ENCODE measurements at places on chromosomes 2 and 18.

GRCh38 chr2:28681606-28682005 is 70.0 kb upstream of the PPP1CB start:
- no peak for DNase-seq

GRCh38 chr2:67854798-67855197 is 208.0 kb downstream of the C1D start:
- no peak for DNase-seq

DNA sequence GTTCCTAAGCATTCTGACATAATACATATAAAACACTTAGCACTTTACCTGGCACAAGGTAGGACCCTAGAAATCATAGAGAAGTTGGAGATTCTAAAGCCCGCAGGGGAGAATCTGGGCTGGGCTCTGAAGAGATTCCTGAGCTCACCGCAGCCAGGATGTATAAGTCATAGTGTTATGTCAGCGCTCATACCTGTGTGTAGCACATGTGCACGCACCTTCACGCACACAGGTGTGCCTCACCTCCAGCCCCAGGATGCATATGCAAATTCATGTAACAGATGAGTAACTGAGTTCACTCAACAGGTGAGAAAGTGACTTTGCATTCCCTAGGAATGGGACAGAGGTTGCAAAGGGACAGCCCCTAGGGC is 7.9 kb upstream of the SDC1 start:
- DNase-seq: no peak

GRCh38 chr2:41061356-41061755 is 609.5 kb upstream of the SLC8A1 start:
- DNase-seq: no peak

- DNase-seq: no peak
Measured at GRCh38 chr2:118112771-118113334, 24.6 kb downstream of the INSIG2 start.

DNA sequence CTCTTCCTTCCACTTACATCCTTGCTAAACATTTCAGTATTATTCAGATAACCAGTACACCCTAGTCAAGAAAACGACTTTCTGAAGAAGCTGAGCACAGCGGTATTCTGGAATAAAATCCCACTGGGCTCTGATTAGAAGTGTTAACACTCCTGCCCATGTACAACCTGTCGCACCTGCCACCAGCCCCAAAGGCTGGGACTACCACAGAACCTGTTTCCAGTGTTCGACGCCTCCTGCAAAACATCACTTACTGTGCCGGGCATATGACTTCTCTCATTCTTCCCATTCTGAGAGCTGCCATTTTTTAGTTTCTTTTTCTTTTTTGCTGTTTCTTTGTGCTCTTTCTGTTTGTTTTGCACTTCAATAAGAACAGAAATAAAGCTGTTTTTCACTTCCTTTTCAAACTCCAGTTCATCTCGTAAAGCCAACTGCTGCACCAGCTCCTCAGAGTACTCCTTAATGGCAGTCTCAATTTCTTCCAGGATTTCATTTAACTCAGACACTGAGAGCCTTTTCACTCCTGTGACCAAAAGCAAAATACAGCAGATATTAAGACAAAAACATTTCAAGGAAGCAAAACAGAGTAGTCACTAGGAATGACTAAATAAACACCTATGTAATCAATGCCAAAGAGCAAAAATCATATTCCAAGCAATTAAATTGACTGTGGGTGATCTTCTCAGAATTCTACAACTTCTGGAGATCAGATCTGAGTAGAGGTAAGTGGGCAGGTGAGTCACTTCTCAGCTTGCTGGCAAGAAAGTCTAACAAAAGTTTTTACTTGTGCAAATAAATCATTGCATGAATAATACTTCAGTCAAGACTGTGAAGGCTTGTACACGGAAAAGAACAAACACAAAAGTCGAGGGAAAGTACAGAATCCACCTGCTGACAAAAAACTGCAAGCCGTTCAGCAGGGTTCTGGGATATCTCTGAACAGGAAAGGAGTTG is 19.3 kb downstream of the FEZ2 start:
- DNase-seq: no peak

DNA sequence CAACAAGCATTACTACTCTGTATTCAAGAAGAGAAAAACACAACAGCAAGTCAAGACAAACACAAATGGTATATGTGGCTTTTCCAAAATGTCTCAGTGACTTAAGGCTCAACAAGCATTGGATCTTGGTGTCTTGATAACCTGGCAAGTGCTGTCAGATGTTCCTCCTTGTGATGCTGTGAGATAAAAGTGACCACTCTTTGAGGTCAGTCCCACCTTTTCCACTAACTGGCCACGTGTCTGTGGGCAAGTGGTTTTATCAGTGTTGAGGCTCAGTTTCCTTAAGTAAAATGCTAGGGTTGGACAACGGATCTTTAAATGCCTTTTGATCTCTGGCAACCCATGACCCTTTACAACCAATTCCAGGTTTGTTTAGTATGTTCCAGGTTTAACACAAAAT is 98.7 kb downstream of the BCL2 start:
- no peak for DNase-seq

DNA sequence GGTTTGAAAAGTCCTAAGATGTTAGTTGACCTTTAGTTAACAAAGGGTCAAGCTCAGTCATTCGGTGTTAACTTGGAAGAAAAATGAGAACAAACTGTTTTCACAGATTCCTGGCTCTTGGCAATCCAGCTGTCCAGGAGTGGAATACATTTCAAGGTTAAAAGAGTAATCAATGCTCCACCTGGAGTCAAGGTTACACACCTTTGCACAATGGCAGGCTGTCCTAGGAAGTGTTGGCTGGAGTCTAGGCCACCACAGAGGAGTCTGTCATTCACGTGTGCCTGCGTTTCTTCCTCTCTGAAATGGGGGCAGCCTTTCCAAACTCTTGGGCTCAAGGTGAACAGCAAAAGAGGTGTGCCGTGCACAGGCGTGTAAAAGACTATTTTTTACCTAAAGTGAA is 6.3 kb upstream of the ID2 start:
- DNase-seq: no peak

DNA sequence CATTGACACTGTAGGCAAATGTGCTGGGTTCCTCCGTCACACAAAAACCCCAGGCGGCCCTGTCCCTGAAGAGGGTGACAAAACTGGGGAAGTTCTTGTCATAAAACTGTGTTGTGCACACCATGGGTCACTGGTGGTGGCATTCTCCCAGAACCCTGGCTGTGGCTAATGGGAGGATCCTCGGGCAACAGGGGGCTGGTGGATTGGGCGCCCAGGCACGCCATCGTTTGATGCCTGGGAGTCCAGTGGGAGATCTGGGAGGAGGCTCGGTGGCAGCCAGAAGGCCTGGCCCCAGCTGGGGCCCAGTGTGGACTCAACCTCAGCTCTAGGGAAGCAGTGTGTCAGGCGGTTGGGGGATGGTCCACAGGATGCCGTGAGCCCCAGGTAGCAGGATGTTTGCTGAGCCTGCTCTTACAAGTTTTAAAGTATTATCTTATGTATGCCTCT is 140.7 kb downstream of the ACOXL start:
- DNase-seq: no peak

DNA sequence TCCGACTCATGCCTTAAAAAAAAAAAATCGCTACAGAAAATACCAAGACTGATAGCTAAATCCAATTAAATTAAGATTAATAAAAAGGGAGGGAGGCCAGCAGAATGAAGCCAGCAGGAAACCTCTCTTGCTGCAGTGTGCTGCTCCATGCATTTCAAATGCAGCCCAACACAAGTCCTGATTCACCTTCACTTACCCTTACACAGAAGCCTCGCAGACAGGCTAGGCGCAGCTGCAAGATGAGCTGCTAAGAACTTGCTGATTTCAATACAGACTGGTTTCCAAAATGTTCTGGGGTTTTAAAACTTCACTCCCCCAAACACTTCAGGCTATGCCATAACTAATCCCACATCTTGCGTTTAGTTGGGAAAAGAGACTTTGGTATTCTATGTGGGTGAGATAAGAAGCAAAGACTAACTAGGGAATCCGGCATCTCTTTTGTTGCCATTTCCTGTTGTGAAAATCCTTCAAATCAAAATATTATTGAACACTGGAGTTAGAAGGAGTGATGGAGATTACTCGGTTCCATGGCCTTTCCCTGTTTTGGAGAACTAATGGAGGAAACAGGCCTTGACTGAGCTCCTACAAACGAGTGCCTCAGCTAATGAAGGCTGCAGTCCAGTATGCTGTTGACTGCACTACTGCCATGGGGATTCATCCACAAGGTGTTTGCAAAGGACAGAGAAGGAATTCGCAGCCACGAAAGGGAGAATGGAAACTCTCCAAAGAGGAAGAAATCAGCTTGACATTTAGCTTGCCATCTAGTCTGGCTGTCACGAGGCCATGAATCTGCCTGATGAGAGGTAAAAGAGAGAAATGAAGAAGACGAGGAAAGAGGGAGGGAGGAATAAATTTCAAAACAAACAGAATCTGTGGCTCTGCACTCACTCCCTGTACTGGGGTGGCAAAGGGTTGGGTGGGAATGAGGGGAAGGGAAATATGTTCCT is 67.3 kb downstream of the CLHC1 start:
- no peak for DNase-seq

GRCh38 chr18:79849328-79850207 is 51.8 kb downstream of the KCNG2 start:
- DNase-seq: no peak

DNA sequence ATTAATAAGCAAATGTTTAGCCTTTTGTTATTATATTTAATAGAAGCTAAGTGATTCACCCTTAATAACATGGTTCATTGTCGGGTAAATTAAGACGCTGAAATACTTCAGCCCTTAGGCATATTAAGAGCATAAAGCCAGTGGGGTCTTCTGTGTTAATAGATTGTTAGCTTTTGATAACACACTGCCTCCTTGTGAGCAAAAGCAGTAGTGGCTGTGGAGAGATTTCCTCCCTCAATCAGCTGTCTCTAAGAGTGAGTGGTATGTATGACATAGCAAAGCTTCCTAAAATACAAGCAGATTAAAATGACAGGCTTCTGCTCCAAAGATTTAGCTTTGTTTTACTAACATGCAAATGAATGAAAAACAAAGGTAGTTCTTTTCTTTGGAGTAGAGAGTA is 143.7 kb upstream of the SYT4 start:
- DNase-seq: no peak

DNA sequence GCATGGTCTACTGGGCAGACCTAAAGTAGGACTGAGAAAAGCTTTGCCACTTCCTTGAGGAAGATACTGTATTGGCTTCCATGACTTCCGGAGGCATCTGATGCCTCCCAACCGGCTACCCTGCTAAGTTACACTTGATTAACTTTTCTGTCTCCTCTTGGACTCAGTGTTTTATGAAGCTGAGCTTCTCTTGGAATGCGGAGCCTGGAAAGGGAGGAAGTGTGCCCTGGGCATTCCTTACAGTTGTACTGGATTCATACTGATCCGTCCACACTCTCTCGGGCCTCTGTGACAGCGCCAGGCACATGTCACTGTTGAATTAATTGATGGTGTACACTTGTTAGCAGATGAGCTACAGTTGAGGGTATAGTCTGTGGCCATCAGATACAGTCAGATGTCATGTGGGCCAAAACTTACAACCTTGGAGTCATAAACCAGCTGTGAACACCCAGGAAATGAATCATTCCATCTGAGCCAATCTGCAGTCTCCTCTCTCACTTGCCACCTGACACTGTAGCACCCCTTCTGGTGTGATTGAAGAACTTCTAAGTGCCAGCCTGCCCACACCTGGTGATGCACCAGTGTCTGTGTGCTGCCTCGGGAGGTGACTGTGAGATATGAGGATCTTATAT is 122.5 kb downstream of the FHOD3 start:
- DNase-seq: no peak

- no peak for DNase-seq
Measured at GRCh38 chr18:49812286-49813068, 856 bp downstream of the ACAA2 start.

- no peak for DNase-seq
Measured at GRCh38 chr2:190404487-190404886, 3.7 kb upstream of the MFSD6 start.

- DNase-seq: no peak
Measured at GRCh38 chr18:80198994-80199748, 48.1 kb downstream of the PARD6G start.

- no peak for DNase-seq
Measured at GRCh38 chr2:127166231-127166860, 53.8 kb downstream of the CYP27C1 start.

DNA sequence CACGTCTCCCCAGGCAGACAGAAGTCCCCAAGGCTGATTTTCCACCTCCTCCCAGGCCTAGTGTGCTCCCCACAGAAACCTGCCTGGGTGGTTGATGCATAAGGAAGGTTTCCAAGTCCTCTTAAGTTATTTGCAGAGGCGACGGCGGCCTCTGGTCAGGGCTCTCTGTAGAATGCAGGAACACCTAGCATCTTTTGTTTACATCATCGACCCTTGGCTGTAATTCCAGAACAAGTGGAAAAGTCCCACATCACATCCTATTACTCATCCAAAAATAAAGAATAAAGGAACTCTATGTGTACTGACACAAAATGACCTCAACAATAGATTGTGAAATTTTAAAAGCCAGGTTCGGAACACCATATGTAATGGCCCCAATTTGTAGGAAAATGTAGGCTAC is 211.1 kb downstream of the ALPK2 start:
- DNase-seq: no peak

GRCh38 chr2:162242586-162243280 is 512 bp downstream of the FAP start:
- no peak for DNase-seq

- no peak for DNase-seq
Measured at GRCh38 chr2:230819433-230819832, 45.3 kb upstream of the ITM2C start.

GRCh38 chr2:109459485-109459884 is 154.3 kb downstream of the SEPTIN10 start:
- DNase-seq: no peak

DNA sequence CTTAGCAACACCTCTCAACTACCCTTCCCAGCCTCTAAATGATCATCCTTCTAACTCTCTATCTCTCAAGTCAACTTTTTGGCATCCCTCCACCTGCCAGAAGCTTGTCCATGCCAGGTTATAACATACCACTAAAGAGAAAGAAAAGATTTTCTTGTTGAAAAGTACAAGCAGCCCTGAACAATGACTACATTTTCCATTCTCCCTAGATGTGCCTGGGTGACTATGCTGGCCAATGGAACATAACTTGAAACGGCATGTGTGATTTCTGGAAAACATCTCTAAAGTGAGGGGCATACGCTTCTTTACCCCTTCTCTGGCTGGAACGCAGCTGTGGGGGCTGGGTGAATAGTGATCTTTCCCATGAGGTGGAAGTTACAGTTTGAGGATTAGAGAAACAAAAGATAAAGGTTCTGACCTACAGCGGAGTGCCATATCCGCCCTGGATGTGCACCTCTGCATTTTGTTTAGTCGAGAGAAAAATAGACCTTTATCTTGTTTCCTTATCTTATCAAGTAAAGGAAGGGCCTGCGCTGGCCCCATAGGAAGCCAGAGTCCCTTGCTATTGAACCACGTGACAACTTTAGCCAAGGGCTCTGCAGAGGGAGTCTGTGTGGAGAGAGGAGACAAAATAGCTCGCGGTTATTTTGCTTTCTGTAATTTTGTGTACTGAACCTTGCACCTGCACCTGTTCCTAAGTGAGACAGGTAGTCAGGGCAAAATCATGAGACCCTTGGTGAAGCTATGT is 436.8 kb downstream of the TGIF1 start:
- DNase-seq: no peak

GRCh38 chr2:160417745-160418397 is 75.7 kb downstream of the RBMS1 start:
- DNase-seq: no peak

- no peak for DNase-seq
Measured at GRCh38 chr2:10390369-10390801, 57.7 kb downstream of the ODC1 start.

All from cortex of kidney (tissue), 1 donor.